ENCODE measurements at places on chromosomes 13 and 19.

DNA sequence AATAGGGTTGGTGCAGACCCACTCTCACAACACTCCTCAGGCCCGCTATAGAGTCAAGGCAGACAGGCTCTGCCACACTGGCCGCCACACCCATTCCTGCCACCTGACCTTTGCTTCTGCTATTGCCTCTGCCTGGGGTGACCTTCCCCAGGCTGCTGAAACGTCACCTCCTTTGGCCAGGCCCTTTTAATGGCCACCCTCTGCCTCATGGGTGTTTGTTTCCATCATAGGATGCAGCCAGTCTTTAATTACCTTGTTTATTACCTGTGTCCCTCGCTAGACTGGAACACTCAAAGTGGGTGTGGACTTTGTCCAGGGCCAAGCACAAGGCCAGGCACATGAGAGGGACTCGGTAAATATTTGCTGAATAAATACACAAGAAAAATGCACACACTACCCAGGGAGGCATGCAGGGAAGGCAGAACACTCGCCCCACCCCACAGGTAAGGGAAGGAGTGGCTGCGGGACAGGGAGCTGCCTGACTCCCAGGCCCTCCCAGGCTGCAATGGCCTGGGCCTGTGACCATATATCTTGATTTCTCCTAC lies 3.2 kb downstream of the LSM4 start:
- DNase-seq: no peak

DNA sequence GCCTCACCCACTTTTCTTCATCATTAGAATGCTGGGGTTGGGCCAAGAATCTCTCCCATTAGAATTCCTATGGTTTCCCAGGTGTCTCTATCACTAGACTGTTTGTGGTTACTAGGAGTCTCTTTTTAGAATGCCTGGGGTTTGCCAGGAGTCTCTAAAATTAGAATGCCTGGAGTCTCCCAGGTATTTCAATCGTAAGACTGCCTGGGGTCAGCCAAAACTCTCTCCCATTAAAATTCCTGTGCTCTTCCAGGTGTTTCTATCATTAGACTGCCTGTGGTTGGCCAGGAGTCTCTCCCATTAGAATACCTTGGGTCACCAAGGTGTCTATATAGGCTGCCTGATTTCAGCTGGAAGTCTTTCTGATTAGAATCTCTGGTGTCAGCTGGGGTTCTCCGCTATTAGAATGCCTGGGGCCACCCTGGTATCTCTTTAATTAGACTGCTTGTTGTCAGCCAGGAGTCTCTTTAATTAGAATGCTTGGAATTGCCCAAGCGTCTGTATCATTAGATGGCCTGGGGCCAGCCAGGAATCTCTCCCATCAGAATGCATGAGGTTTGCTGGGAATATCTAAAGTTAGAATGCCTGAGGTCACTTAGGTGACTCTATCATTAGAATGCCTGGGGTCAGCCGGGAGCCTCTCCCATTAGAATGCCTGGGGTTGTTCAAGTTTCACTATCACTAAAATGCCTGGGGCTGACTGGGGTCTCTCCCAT lies 1479.2 kb downstream of the UQCRFS1 start:
- DNase-seq: no peak

GRCh38 chr13:36772853-36773252 lies 46.2 kb upstream of the RFXAP start:
- no peak for DNase-seq

DNA sequence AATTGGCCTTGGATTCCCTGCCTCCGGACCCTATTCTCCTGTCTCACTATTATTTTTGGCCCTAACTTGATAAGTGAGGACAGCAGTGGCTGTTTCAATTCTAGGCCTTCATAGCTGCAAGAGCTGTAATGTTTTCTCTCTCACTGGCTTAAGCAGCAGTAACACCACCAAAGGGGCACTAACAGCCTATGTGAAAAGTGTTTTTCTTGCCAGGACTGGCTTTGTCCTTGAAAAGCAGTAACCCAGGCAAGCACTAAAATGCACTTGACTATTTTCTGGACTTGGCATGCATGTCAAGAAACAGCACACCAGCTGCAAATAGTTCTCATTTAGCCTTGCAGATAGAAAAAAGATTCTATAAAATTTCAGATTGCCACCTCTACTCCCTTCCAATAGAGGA lies 9.3 kb upstream of the FBXL3 start:
- no peak for DNase-seq

- DNase-seq: no peak
These were observed 25.6 kb upstream of the CXCL17 start for GRCh38 chr19:42468273-42468796.

GRCh38 chr19:45152504-45153338 lies 8.1 kb downstream of the NKPD1 start:
- no peak for DNase-seq

DNA sequence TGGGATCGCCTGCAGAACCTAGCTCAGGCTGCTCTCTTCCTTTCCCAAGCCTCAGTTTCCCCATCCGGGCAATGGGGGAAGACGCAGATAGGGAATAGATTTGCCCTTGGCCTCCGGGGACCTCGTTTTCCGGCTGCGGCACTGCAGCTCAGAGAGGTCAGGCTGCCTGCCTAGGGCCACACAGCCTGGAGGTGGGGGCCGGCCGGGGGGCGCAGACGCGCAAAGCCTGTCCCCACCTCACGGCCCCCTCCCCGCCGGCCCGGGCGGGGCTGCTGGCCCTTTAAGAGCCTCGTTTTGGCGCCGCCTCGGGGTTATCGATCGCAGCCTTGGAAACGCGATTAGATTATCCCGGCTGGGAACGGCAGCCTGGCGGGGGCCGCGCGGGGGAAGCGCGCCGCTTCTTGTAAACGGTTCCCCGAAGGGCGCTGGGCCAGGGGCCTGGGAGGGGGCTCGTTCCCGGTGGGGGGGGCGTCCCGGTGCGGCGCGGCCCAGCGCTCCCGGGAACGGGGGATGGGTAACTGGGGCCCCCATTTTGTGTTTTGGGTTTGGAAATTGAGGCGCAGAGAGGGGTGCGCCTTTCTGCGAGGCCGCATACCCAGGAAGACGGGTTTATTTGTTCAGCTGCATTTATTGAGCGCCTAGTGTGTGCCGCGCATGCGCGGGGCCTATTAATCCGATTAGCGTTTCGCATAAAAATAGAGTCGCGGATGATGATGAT lies 23.4 kb upstream of the TCF3 start:
- no peak for DNase-seq

- DNase-seq: no peak
These were observed 11.2 kb downstream of the KRTDAP start for GRCh38 chr19:35478794-35479677.

- DNase-seq: no peak
These were observed 19.7 kb downstream of the ZNF536 start for GRCh38 chr19:30391554-30392551.

DNA sequence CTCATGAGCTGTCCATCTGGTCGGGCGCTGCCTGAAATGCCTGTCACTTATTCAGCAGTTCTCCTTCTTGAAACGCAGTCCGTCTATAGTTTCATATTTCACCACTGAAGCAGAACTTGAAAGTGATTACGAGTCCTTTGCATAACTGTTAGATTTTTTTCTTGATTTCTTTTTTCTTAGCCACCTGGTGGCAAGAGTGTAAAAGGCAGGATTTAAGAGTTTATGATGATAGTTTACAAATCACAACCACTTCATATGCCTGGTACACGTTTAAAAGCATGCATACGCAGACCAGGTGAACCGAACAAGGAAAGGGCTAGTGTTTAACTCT lies 45.8 kb downstream of the GGACT start:
- DNase-seq: no peak

GRCh38 chr13:76783798-76784197 lies 102.4 kb downstream of the KCTD12 start:
- no peak for DNase-seq

DNA sequence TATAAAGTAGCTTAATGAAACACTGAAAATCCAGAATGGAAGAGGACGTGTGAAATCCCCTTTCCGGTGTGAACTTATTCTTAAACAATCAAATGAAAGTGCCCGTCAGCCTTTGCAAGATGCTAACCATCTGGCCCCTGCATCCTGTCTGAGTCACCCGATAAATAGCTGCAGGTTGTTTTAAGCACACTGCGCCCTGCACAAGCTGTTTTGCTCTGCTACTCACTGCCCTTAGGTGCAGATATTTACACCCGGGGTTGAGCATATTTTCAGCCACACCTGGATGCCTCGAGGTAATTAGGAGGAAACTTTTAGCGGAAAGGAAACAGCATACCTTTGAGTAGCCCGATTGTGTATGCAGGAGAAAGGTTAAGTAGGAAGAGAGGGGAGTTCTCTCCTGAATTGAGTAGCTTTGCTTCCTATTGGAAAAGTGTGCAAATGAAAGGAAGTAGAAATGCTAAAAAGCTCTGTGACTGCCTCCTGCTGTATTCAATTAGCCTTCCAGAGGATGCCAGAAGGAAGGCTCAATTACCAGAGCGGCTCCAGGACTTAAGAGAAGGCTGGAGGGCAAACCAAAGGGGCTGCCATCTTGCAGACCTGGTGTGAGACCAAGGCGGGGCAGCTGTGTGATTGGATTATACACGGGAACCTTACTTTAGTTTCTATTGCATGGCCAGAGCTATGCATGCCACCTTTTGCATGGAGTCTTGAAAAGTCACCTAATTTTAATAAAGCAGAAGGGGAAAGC lies 42.5 kb downstream of the IRS2 start:
- DNase-seq: no peak

DNA sequence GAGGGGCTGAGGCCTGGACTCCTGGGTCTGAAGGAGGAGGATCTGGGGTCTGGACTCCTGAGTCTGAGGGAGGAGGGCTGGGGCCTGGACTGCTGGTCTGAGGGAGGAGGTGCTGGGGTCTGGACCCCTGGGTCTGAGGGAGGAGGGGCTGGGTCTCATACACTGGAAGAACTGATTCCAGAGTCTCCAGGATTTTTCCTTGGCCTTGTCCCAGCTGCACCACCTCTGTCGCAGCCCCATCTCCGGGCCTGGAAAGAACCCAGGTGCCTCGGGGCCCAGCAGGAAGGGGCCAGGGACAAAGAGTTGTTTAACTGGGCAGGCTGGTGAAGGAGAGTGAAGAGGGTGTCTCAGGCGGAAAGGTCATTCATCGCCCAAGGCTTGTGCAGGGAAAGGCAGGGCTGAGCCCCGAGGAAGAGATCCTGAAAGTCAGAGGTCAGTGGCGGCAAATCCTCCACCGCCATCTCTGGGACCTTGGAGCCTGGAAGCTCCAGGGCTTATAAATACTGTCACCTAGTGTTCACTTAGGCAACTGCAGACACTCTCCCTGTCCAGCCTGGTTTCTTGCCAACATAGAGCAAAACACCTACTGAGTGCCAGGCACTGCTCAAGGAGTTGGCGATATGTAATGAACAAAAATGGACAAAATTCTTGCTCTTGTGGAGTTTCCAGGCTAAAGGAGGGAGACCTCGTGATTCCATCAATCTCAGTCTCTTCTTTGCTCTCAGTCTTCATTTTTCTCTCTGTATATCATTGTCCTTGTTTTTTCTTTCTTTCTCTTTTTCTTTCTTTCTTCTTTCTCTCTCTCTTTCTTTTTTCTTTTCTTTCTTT lies 4.4 kb upstream of the KCNN4 start:
- peak; percentile 67 for DNase-seq

- no peak for DNase-seq
These were observed 2086.1 kb upstream of the PCDH20 start for GRCh38 chr13:63501702-63502101.
